CD4-positive, CD25-positive, alpha-beta regulatory T cell (primary cell): ENCODE measurements at places on chromosomes 11 and 22. TPM values are rescaled to one million over a fixed set of nuclear protein-coding genes. Genes with fewer than 3 reads are reported as not detected.

The IFT27 gene
- polyA plus RNA-seq, result 20.3 TPM

The TRIM29 gene
- polyA plus RNA-seq, result not detected

The GRIK4 gene
- not detected for polyA plus RNA-seq

The SYT7 gene
- polyA plus RNA-seq, result not detected

The STX5 gene
- polyA plus RNA-seq, result 37.4 TPM

The HPX gene
- not detected for polyA plus RNA-seq

The ELF5 gene
- polyA plus RNA-seq, result not detected

The NPTXR gene
- 0.35 TPM for polyA plus RNA-seq

The C11orf16 gene
- polyA plus RNA-seq, result not detected

The MICAL2 gene
- polyA plus RNA-seq, result 39.0 TPM

The LDLRAD3 gene
- not detected for polyA plus RNA-seq

The ARHGEF17 gene
- not detected for polyA plus RNA-seq

The BARX2 gene
- polyA plus RNA-seq, result not detected

The SYT13 gene
- polyA plus RNA-seq, result not detected

The ZNF280B gene
- polyA plus RNA-seq, result 1.9 TPM

The B3GAT1 gene
- not detected for polyA plus RNA-seq

The ALX4 gene
- not detected for polyA plus RNA-seq

The MIAT gene
- 1.4 TPM for polyA plus RNA-seq

The GAS2 gene
- 3.7 TPM for polyA plus RNA-seq

The ELFN2 gene
- not detected for polyA plus RNA-seq

The PNPLA5 gene
- polyA plus RNA-seq, result not detected

The TTC36 gene
- 0.31 TPM for polyA plus RNA-seq

The DNAL4 gene
- 10.9 TPM for polyA plus RNA-seq

The OR8H2 gene
- not detected for polyA plus RNA-seq

The BTG4 gene
- polyA plus RNA-seq, result not detected

The DDTL gene
- polyA plus RNA-seq, result 1.2 TPM

The OR5B21 gene
- polyA plus RNA-seq, result not detected

The C11orf86 gene
- polyA plus RNA-seq, result not detected

The CARD16 gene
- polyA plus RNA-seq, result 445 TPM

The POU2AF2 gene
- polyA plus RNA-seq, result not detected

The ART1 gene
- polyA plus RNA-seq, result not detected
